ENCODE measurements at places on chromosomes 5 and 9.

DNA sequence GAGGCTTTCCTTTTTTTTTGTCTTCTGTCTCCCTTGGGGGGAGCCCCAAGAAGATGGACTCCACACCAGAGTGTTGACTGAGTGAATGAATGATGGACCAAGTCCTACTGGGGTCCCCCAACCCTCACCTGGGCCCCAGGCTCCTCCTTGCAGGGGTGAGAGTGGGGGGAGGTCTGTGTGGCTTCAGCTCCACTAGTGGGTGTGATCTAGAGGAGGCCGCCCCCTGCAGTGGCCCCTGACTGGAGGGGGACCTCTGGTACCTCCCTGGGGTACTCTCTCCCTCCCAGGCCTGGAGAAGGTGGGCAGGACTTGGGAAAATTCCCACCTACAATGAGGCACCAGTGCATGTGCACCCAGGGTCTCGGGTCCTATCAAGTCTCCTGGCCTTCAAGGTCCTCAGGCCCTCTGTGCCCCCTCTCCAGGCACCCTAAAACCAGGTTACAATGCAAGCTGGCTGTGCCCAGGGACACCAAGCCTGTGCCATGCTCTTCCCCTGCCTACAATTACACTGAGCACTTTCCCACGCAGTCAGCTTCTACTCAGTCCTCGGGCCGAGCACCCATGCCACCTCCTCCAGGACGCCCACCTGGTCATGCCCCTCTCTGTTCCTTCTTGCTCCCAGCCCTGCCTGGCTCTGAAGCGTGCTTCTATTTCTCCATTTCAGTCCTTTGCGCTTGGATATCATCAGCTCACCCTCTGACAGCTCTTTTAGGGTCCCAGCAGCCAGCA lies 117.2 kb upstream of the PHYKPL start:
- no peak for DNase-seq

DNA sequence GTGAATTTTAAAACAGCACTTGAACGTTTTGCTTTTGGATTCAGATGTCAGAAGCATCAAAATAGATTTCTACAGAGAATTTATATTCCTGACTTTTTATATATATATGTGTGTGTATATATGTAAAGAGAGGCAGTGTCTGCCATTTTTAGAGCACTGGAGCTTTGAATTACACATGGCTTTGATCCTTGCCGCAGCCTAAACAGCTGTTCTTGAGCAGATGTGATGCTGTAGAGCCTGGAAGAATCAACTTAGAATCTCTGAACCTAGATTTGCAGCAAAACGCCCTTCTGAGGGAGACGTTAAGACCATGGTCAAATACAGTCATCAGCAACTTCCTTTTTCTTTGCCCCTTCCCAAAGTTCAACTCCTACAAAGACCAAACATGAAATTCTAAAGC lies 21.7 kb upstream of the C5orf47 start:
- DNase-seq: no peak

DNA sequence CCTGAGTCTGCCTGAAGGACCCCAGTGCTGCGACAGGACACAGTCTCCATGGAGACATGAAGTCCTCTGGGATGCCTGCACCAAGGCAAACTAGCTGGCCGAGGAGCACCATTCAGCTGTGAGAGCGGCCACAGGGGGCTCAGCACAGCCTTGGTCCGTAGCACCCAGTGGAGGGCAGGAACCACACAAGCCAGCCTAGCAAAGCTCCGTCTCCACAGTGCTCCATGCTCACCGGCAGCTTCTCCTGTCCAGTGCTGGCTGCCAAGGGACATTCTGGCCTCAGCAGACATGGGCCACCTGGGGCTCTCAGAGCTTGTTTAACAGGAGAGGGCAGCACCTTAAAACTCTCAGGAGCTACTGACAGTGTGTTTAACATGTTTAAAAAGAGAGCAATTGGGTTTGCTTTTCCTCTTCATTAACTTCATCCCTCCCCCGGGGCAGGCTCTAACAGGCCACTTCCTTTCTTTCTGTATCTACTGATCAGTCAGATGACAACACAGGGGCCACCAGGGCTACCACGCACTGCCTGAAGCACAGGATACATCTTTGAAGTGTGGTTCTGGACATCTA lies 57.0 kb downstream of the SECISBP2 start:
- DNase-seq: no peak

- DNase-seq: no peak
Observed at GRCh38 chr9:110346325-110346724, 8.7 kb upstream of the TXNDC8 start.

DNA sequence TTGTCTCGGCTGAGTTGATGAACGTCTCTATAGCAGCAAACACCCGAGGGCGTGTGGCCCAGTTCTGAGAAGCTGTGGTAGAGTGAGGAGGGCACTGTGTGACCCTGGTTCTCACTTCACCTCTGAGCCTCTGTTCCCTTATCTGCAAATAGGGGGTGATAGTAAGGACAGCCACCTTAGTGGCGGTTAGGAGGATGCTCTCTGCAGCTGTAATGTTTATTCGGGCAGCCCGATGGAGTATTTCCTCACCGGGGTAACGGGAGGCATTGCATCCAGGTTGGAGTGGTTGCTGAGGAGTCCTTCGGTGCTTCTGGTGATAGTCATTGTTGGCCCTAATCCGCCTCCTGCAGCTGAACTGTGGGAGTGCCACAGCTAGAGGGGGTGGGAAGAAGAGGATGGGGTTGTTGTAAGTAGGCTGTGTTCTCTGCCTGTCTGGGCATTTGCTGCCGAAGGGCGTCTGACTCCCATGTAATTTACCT lies 13.9 kb downstream of the PRRC2B start:
- no peak for DNase-seq

GRCh38 chr5:36059571-36060419 lies 6.9 kb downstream of the UGT3A2 start:
- no peak for DNase-seq

DNA sequence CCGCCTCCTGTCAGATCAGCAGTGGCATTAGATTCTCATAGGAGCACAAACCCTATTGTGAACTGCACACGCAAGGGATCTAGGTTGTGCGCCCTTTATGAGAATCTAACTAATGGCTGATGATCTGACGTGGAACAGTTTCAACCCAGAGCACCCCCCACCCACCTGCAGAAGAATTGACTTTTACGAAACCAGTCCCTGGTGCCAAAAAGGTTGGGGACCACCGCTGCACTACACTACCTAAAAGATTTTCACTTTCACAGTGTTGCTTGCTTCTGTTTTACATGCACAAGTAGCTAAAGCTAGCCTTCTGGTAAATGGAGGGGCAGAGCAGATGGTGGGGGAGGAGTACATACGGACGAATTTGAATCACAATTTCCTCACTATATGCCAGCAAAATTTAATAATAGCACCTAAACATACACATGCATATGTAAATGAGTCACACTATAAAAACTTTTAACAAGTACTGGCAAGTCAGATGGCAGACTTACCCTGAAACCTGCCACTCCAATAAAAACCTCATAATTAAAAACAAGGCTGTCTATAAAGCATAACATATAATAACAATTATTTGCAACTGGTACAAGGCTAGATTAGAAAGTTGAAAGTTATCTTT lies 24.0 kb upstream of the CDKN2B start:
- no peak for DNase-seq

DNA sequence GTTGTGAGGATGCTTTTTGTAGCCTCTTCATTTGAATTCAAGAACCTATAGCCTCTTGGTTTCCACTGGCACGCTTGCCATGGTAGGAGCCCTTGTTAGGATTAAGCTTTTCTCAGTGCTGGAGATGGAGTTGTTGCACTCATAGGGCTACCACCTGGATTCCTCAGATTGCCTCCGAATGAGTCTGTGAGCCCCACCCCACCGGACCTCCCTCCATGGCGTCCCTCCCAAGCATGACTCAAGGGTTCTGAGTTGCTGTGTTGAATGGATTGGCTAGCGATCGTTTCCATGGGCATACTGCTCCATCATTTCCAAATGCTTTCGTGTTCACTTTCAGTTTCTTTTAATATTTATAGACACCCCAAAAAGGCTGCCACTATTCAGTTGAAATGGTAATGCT lies 69.9 kb downstream of the DAPK1 start:
- DNase-seq: no peak

DNA sequence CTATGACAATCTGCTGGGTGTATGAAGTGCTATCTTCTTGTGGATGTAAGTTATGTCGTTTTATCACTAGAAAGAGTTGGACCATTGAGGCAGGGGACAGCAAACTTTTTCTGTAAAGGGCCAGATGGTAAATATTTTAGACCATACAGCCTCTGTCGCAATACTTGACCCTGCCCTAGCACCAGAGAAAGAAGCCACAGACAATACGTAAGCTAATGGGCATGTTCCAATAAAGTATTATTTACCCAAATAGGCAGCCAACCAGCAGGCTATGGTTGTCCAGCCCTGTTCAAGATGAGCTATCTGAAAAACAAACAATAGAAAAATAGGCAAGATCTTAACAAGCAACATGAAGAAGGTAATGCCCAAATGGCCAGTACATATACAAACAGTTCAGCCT lies 36.4 kb downstream of the MTX3 start:
- DNase-seq: no peak

- no peak for DNase-seq
Observed at GRCh38 chr5:77180167-77181081, 30.1 kb upstream of the PDE8B start.

GRCh38 chr5:171313481-171314206 lies 4.6 kb downstream of the TLX3 start:
- no peak for DNase-seq

GRCh38 chr5:75023368-75024159 lies 28.8 kb downstream of the GCNT4 start:
- DNase-seq: peak; percentile 12

DNA sequence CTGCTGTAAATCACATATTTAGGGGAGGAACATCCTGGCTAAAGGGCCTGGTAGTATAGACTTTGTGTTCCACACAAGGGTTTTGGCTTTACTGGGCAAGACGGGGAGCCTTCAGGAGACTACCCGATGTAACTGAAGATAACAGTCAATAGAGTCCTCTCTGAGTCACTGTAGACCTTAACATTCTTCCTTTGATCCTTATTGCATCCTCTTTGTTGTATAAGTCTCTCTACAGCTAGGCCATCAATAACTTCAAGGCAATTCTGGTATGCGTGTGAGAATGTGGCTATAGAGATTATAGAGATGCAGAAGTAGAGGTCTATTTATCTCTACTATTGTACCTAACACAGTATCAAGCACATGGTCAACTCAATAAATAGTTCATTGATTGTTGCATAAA lies 67.3 kb upstream of the STK32A start:
- DNase-seq: no peak

GRCh38 chr5:150945947-150946346 lies 41.2 kb upstream of the ZNF300 start:
- no peak for DNase-seq

- DNase-seq: peak; percentile 64
Observed at GRCh38 chr5:14142827-14143545, at the start of gene TRIO. Gene TRIO (plus strand): TSS chr5:14143342. CDS start chr5:14143726, 384 bp downstream.

GRCh38 chr5:112063191-112063590 lies 306.2 kb upstream of the NREP start:
- DNase-seq: no peak

- DNase-seq: no peak
Observed at GRCh38 chr9:79013715-79014610, 557.8 kb upstream of the TLE4 start.

- DNase-seq: no peak
Observed at GRCh38 chr9:31783491-31783890, 601.0 kb upstream of the ACO1 start.

DNA sequence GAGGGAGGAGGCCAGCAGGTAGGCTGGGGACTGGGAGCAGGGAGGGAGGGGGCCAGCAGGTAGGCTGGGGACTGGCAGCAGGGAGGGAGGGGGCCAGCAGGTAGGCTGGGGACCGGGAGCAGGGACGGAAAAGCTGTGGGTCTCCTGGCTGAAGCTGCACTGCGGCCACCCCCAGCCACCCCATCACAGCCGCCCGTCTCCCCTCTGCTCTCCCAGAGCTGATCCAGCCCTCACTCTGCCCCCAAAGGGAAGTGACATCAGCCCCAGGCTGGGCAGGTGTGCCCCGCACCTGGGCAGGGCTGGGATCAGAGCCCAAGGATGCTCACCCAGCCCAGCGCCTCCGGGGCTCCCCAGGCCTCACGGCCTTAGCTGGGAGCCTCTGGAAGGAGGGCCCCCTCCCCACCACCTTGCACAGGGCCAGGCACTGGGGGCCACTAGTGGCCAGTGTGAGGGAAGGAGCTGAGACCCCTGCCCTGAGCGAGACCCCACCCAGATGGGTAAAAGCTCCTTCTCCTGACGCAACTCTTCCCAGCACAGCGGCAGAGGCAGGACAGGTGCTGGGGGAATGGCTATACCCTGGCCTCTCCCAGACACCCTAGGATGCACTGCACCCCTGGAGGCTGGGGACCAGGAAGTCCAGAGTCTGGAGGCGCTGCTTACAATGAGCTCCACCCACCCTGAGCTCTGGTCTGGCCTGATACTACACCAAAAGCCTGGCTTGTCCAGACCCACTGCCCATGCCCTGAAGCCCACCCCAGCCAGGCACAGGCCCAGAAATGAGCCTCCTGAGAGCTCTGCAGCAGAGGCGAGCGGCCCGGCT lies 11.6 kb downstream of the AGPAT2 start:
- no peak for DNase-seq

DNA sequence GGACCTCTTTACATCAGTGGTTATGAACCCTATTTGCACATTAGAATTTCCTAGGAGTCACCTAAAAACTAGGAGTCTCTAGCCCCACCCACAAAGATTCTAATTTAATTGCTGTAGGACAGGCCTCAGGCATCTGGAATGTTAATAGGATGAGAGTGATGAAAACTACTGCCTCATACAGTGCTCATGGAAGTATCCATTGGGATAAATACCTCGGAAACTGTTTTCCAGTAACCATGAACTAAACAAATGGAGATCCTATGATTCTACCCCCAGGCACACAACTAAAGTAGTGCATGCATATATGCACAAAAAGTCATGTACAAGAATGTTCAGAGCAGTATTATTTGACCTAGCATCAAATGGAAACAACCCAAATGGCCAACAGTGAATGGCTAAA lies 286.3 kb downstream of the DNAH5 start:
- no peak for DNase-seq

DNA sequence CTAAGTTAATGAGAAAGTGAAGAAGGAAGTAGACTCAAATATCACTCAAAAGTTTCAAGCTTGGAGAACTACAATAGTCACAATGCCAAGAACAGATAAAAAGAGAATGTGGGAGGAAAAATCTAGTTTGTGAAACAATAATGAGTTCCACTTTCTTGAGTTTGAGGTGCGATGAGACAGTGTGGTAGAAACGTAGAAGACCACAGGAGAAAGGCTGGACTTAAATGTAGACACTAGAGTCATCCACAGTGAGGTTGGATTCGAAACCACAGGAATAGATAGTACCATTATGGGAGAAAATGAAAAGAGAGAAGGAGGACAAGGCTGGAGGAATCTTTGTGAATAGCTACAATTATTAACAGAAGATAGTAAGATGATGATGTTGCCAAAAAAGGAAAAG lies 141.1 kb upstream of the LRRTM2 start:
- no peak for DNase-seq

- DNase-seq: no peak
Observed at GRCh38 chr5:128687930-128688329, 149.9 kb upstream of the FBN2 start.

DNA sequence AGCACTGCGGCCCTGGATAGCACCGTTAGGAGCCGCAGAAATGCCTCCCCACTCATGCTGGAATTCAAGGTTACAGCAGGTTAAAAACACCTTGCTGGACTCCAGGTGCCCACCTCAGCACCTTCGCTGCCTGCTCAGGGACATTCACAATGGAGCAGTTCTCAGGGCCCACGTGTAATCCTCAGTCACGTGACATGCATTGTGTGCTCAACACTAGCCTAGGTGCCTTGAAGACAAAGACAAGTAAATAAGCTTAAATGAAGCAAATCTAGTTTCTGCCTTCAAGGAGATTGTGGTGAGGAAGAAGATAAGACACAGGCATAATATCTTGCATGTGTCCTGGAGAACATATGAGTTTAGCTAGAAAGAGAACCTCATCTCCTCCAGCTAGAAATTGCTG lies 82.1 kb downstream of the FSTL4 start:
- DNase-seq: no peak

- no peak for DNase-seq
Observed at GRCh38 chr5:104326966-104327365, 764.4 kb upstream of the NUDT12 start.
